T-helper 1 cell (primary cell): ENCODE measurements at places on chromosomes 7 and 10.

- no peak for DNase-seq
Measured at GRCh38 chr7:64562256-64562625, 630 bp downstream of the ZNF680 start.

DNA sequence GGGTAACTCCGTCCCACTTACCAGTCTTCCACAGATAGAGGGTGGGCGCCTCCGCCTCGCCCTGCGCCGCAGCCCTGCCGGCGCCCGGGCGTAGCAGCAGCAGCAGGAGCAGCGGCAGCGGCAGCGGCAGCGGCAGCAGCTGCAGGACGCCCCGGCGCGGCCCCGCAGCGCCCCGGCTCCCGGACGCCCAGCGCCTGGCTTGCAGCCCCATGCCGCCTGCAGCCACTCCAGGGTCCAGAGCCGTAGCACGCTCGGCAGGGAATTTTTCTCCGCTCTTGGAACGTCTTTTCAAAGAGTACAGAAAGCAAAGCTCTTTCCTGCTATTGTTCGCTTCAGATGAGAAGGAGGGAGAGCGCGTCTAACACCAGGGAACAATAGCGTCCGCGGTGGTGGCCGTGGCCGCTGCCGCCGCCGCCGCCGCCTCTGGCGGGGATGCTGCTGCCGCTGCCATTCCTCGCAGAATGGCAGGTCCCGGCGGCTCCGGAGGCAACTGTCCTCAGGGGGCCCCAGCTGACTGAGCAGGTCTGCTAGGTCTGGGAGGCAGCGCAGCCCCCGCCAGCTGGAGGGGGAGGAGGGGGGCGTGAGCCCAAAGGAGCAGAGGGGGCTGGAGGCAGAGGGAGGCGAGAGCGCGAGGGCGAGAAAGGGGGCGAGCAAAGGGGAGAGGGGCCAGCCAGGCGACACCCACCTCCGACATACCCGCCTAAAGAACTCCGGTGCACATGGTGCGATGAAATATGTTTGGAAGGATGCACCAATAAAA, at the start of gene THSD7A:
THSD7A (minus strand) TSS at position 463 of the 760 bp plus-strand sequence; CDS start at position 211, 252 bp downstream.
- no peak for DNase-seq

DNA sequence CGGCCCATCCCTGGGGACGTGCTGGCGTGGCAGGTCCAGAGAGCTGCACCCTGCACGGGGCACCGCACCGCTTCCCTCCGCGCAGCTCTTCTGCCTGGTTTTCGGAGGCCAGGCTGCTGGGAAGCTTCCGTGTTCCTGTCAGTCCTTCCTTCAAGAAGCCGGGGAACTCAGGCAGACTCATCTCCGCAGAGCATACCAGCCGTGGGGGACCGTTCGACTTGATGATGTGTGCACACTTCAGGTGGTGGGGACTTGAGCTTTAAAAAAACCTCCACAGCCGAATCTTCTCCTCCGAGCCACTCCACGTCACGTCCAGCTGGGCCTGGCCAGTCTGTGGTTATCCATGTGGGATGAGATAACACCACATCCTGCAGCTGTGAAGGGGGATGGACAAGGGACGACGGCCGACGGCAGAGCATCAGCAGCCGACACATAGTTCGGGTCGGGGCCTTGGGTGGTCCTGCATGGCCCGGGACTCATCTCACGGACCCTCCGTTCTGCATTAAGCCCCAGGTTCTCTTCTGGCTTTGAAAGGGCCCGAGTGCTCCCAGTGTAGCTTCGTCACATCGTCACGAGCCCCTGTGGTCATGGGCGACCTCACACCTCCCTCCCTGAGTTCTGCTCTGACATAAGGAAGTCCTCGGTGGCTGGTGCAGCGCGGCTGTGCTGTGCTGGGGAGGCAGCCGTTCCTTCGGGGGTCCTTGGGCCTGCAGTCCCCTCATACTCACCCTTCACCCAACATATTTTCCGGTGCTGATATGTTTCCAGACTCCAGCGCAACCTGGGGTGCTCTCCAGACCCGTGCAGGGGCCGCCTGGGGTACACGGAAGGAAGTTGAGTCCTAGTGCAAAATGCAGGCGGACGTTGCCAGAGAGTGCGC, 4.5 kb upstream of the BHLHA15 start:
- DNase-seq: no peak

- DNase-seq: no peak
Measured at GRCh38 chr7:4675771-4676367, 6.2 kb upstream of the FOXK1 start.

GRCh38 chr7:96663457-96663856, 46.2 kb downstream of the SEM1 start:
- no peak for DNase-seq

- DNase-seq: no peak
Measured at GRCh38 chr10:92222603-92223262, 68.1 kb downstream of the CPEB3 start.

GRCh38 chr7:38561166-38561565, 70.0 kb downstream of the AMPH start:
- no peak for DNase-seq

GRCh38 chr10:88322324-88323063, 260.6 kb downstream of the RNLS start:
- DNase-seq: no peak

DNA sequence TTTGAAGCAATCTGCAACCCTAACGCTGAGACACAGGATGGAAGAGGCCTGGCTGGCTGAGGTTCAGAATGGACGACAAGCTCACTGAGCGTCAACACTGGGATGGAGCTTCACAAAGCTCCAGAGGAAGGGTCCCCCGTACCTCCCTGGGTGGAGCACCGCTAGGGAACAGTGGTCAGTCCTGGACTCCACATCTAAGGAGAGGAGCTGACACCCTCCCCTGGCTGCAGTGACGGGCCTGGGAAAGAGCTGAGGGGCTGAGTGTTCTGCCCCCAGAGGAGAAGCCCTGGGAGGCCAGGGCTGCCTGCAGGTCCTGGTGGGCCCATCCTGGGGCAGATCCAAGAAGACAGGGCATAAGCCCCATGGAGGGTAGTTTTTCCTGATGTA, 146.2 kb downstream of the ARHGAP22 start:
- DNase-seq: no peak

DNA sequence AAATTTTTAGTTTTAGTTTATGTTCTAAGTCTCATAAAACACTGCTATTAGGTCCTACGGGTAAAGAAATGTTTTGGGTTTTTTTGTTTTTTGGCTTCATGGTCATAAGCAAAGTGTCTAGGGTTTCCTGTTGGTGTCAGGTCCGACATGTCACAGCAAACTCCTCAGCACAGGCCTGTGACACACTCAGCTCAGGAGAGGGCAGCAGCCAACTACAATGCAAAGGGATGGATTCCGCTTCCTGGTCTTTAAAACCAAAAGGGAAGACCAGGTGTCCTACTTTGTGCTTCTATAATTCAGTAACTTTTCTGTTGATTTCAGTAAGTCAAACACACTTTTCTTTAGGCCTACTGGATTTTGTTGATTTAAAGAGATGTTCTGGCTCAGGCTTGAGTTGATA, 83.8 kb upstream of the MACROH2A2 start:
- no peak for DNase-seq

DNA sequence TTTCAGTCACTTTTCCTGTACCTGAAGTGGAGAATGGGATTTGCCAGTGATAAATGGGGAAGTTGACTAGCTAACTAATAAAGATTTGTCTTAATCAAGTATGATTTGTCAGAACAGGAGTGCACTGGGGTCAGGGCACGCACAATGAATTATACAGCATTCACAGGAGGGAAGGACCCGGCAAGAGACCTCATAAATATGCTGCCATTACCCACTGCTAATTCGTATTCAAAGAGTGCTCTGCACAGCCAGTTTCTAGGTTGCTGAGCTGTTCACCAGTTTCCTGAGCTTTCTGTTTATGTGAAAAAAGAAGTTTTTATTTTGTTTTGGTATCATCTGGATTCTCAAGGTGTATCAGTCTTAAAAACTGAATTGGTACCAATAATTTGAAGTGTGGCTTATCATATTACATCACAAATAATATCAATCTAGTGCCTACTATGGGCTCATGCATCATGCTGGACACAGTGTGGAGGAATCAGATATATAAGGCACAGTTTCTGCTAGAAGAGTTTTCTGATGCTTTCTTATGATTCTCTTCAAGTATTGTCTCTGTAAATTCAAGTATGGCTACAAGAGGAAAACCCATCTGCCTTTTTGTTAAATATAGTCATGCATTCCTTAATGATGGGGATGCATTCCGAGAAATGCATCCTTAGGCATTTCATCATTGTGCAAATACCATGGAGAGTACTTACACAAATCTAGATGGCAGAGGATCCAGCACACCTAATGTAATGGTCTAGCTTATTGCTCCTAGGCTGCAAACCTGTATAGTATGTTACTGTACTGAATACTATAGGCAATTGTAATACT, 202.2 kb downstream of the VTI1A start:
- no peak for DNase-seq

DNA sequence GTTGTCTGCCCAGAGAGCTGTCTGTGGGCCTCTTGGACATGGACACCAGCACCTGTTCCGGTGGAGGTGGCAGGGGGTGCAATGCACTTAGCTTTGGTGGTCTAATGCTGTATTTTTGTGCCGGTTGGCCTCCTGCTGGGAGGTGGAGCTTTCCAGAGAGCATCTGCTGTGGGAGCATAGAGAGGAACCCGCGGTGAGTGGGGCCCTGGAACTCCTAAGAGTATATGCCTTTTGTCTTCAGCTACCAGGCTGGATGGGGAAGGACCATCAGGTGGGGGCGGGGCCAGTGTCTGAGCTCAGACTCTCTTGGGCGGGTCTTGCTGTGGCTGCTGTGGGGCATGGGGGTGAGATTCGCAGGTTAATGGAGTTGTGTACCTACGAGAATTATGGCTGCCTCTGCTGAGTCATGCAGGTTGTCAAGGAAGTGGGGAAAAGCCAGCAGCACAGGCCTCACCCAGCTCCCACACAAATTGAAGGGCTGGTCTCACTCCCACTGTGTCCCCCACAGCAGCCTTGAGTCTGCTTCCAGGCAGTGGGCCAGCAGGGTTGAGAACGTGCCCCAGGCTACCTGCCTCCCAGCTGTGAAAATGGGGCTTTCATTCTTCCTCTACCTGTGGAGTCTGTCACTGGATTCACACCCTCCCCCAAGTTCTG, 29.0 kb downstream of the JAKMIP3 start:
- DNase-seq: no peak

DNA sequence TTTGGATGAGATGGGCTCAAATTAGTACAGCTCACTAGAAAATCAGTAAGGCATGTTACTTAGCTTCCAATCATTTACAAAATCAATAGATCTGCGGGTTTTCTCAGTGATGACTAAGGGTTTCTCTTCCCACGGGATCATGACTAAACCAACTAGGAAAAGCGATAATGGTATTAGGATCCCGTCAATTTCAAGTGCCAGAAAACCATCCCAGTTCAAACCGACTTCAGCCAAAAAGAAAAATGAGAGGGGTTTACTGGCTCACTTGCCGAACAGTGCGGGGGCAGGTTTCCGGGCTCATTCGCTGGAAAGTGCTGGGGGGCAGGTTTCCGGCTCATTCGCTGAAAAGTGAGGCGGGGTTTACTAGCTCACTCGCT, 62.1 kb upstream of the LYZL2 start:
- DNase-seq: no peak

- DNase-seq: no peak
Measured at GRCh38 chr10:85831422-85831821, 535.2 kb downstream of the GRID1 start.

DNA sequence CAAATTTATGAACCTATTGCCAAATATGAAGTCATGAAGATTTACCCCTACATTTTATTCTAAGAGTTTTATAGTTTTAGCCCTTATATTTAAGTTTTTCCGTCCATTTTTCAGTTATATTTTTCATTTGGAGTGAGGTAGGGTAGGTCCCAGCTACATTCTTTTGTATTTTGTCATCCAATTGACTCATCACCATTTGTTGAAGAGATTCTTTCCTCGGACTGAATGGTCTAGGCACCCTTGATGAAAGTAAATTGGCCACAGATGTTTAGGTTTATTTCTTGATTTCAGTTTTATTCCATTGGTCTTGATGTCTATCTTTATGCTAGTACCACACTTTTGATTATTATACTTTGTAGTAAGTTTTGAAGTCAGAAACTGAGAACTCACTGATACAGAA, 22.7 kb downstream of the CYP2C19 start:
- no peak for DNase-seq

GRCh38 chr10:83934641-83935338, 204.5 kb upstream of the GHITM start:
- DNase-seq: no peak

DNA sequence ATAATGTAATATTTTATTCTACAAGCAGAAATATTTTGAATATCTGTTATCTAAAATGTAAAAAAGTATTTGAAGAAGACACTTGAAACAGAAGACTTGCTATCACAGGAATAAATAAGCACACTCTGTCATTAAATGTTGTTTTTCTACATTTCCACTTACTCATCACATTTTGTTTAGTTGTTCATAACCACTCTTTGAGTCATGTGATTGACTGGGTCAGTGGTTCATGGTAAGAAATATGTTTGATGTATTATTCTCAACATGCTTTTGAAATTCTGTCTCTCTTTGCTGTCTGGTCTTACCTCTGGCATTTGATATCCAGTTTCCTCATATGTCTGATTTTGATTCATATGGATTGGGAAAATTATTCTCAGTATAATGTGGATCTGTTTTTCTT, 171.8 kb downstream of the SUGCT start:
- DNase-seq: no peak

- DNase-seq: no peak
Measured at GRCh38 chr10:131875501-131875900, 25.3 kb upstream of the PPP2R2D start.

DNA sequence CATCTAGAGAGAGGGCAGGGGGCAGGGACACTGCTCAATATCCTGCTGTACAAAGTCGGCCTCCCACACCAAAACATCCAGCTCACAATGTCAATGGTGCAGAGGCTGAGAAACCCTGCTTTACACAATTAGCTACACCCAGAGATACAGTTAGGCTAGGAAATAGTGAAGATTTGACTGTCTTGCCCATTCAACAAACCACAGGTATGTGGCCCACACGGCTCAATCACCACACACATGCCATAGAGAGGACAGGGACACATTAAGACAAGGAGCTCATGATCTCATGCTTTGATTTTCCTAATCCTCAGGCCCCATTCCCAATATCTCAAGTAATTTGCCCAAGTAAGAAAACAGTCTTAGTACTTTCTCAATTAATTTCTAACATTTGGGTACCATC, 110.4 kb downstream of the OSBPL3 start:
- DNase-seq: no peak

DNA sequence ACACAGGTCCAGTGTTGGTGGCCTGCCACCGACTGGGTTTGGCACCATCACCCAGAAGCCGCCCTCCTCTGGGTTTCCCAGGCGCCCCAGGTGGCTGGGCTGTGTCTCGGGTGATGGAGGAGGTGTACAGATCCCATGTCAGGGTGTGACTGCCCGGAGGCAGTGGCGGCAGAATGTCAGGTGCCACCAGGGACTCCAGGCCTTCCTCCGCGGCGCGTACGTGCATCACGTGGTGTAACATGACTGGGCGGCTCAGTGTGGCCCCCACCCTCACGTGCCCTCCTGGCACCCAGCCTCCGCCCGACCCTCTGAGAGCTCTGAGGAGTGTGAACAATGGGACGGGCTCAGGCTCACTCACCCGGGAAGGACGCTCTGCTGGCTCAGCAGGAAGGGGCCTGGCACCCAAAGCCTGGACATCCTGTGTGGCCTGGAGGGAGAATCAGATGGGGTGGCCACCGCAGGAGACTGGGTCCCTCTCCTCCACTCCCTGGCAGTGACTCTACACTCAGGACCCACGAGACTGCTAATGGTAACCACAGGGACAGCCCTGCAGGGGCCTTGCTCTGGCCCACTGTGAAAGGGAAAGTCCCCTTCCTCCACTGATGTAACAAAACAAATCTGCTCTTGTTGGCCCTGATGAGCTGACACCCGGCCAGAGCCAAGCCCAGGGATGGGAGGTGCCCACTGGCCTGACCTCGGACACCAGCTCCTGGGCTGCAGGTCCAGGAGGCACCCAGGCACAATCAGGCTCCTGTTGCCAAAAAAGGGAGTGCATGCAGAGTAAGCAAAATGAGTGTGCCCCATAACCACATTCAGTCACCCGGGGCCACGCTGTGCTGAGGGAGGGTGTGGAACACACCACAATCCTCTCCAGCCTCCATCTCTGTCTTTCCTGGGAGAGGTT, 164.8 kb downstream of the PRKAG2 start:
- no peak for DNase-seq
